ENCODE measurements at places on chromosomes 2 and 18.

- no peaks in the 10 kb centered on the region for H3K27me3 ChIP-seq
- peaks cover 13% of the 10 kb centered on the region for H3K4me1 ChIP-seq
- H3K36me3 ChIP-seq = no peaks in the 10 kb centered on the region
- no peak overlapping the region for H3K4me3 ChIP-seq
- no peak overlapping the region for H3K27ac ChIP-seq
- no peak for DNase-seq
These were observed 19.3 kb downstream of the UPP2 start for GRCh38 chr2:158120664-158121641.

- H3K27ac ChIP-seq = no peak overlapping the region
- H3K27me3 ChIP-seq = no peaks in the 10 kb centered on the region
- H3K4me3 ChIP-seq = no peak overlapping the region
- no peak for DNase-seq
These were observed 521.0 kb downstream of the ADCYAP1 start for GRCh38 chr18:1425679-1426078.

DNA sequence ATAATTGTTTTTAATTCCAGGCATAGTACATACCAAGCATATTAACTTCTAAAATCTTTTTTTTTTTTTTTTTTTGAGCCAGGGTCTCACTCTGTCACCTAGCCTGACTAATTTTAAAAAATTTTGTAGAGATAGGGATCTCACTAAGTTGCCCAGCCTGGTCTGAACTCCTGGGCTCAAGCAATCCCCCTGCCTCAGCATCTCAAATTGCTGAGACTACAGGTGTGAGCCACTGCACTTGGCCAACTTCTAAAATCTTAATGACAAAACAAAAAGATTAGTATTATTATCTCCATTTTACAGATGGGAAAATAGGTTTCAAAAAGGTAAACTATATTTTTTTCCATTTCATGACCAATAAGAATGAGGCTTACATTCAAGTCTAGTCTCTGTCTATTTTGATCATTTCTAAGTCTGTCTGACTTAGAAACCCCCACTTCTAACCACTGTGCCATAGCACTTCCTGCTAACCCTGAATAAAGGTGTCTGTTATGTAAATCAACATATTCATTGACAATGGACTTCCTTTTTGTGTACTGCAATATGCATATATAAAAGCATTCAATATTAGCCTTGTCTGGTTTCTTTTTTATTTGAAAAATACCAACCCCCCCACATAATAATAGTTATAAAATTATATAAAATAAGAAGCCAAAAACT lies 28.7 kb upstream of the ZEB2 start:
- peaks cover 33% of the 10 kb centered on the region for H3K4me1 ChIP-seq
- H3K4me3 ChIP-seq = no peak overlapping the region
- no peaks in the 10 kb centered on the region for H3K27me3 ChIP-seq
- H3K27ac ChIP-seq = no peak overlapping the region
- no peaks in the 10 kb centered on the region for H3K36me3 ChIP-seq

GRCh38 chr2:2581331-2582159 lies 250.5 kb upstream of the MYT1L start:
- no peak for DNase-seq
- no peak overlapping the region for H3K27ac ChIP-seq
- no peak overlapping the region for H3K4me3 ChIP-seq
- no peaks in the 10 kb centered on the region for H3K36me3 ChIP-seq
- H3K27me3 ChIP-seq = peaks cover 24% of the 10 kb centered on the region
- no peaks in the 10 kb centered on the region for H3K4me1 ChIP-seq

- H3K27ac ChIP-seq = peak overlapping the region; percentile 42
- DNase-seq = no peak
- H3K36me3 ChIP-seq = no peaks in the 10 kb centered on the region
- no peak overlapping the region for H3K4me3 ChIP-seq
- H3K27me3 ChIP-seq = no peaks in the 10 kb centered on the region
These were observed 180.3 kb downstream of the VAPA start for GRCh38 chr18:10094154-10094553.

- H3K27me3 ChIP-seq = no peaks in the 10 kb centered on the region
- no peaks in the 10 kb centered on the region for H3K36me3 ChIP-seq
These were observed 65.8 kb downstream of the FAM210A start for GRCh38 chr18:13660510-13660909.

DNA sequence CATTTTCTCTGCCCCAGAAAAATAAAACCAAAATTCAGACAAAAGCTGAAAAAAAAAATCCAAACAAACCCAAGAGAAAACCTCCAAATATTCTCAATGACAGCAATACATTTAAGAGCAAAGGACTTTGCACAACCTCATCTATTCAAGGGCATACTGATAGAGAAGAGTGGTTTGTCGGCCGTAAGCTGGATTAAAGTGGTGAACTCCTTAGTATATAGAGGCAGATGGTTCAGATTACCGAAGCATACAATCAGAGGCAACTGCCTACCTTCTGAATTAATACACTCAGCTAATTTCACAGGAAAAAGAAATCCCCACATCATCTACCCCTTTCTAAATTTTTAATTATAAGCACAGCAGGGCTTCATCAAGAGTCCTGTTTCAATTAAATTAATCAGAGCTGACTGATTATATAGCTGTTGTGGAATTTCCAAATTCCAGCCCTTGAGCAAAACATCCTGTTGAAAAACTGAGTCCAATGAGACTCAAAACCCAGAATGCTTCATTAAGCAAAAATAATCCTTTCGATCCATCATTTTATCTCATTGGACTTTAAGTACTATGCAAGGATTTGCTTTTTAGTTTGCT lies at the start of gene CPLX4:
Gene CPLX4 (minus strand): TSS at position 190 of the 591 bp plus-strand sequence. CDS start 187 bp downstream, at position 3.
- no peaks in the 10 kb centered on the region for H3K4me1 ChIP-seq
- H3K27me3 ChIP-seq = peaks cover 31% of the 10 kb centered on the region
- H3K27ac ChIP-seq = no peak within 1 kb of the TSS
- no peak within 1 kb of the TSS for H3K4me3 ChIP-seq
- DNase-seq = no peak

- no peaks in the 10 kb centered on the region for H3K36me3 ChIP-seq
- no peak overlapping the region for H3K27ac ChIP-seq
- DNase-seq = no peak
- H3K4me3 ChIP-seq = peak overlapping the region; percentile 65
- H3K4me1 ChIP-seq = peaks cover 41% of the 10 kb centered on the region
These were observed 622 bp downstream of the LRP2 start for GRCh38 chr2:169361706-169362117.

GRCh38 chr2:235160281-235160810 lies 208.5 kb downstream of the SH3BP4 start:
- no peak overlapping the region for H3K27ac ChIP-seq
- peaks cover 27% of the 10 kb centered on the region for H3K4me1 ChIP-seq
- peaks cover 5% of the 10 kb centered on the region for H3K27me3 ChIP-seq
- H3K36me3 ChIP-seq = peaks cover 2% of the 10 kb centered on the region
- no peak for DNase-seq
- no peak overlapping the region for H3K4me3 ChIP-seq

DNA sequence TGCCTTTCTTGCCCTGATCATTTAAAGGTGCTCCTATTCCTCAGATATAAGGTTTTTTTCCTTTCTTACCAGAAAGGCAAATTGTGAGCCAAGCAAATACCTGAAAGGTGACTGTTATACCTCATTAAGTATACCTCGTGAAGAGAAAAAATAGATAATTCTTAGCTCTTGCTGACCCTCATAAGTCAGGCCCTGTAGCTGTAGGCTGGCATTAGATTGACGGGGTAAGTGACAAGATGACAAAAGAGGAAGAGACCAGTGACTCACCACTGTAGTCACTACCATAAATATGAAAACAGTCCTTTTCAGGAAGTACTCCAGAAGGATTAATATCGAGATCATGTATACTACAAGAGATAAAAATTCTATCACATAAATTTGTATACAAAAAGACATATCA lies 104.6 kb downstream of the PTPN4 start:
- H3K4me1 ChIP-seq = peaks cover 9% of the 10 kb centered on the region
- H3K27ac ChIP-seq = no peak overlapping the region
- H3K4me3 ChIP-seq = no peak overlapping the region
- DNase-seq = no peak
- no peaks in the 10 kb centered on the region for H3K27me3 ChIP-seq
- H3K36me3 ChIP-seq = peaks cover 3% of the 10 kb centered on the region

DNA sequence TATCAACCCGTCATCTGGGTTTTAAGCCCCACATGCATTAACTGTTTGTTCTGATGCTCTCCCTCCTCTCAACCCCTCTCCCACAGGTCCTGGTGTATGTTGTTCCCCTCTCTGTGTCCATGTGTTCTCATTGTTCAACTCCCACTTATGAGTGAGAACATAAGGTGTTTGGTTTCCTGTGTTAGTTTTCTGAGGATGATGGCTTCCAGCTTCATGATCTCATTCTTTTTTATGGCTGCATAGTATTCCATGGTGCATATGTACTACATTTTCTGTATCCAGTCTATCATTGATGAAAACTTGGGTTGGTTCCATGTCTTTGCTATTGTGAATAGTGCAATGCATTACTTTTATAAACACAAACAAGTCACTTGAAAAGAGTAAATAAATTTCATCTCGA lies 7.0 kb upstream of the INPP1 start:
- no peaks in the 10 kb centered on the region for H3K27me3 ChIP-seq
- H3K36me3 ChIP-seq = no peaks in the 10 kb centered on the region
- H3K27ac ChIP-seq = no peak overlapping the region
- peaks cover 10% of the 10 kb centered on the region for H3K4me1 ChIP-seq
- no peak for DNase-seq
- no peak overlapping the region for H3K4me3 ChIP-seq

DNA sequence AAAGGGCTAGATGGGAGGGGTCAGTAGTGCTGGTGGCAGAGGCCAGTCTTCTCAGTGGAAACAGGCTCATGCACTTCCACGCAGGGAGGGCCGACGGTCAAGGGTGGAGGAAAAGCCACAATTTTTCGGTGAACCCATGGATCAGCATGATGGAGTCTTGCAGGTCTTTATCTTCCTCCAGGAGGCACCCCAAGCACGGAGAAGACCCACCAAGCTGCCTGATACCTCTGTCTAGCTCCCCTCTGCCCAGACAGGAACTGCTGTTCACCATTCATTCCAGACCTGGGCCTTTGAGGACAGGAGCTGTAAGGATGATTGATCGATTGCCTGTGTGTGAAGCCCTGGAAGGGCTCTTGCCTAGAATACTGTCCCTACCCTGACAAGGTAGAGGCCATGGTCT lies 2.8 kb upstream of the LRRFIP1 start:
- H3K27me3 ChIP-seq = no peaks in the 10 kb centered on the region
- DNase-seq = no peak
- H3K36me3 ChIP-seq = no peaks in the 10 kb centered on the region
- H3K27ac ChIP-seq = no peak overlapping the region
- H3K4me3 ChIP-seq = no peak overlapping the region

DNA sequence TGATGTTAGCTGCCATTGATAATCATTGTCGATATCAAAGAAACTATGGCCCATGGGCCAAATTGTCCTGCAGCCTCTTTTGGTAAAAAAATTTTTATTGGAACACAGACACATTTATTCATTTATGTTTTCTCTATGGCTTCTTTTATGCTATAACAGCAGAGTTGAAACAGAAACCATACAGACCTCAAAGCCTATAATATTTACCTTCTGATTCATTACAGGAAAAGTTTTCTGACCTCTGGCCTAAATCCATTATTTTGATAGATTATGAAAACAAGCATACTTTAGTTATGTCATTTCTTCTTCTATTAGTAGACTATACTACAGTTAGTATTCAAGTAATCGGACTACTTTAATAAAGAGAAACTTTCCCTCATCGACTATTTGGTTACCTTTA lies 349.7 kb upstream of the GALNT5 start:
- H3K27me3 ChIP-seq = no peaks in the 10 kb centered on the region
- H3K36me3 ChIP-seq = no peaks in the 10 kb centered on the region
- H3K27ac ChIP-seq = no peak overlapping the region
- no peak for DNase-seq
- peaks cover 8% of the 10 kb centered on the region for H3K4me1 ChIP-seq

GRCh38 chr2:51795248-51795888 lies 763.4 kb upstream of the NRXN1 start:
- no peaks in the 10 kb centered on the region for H3K27me3 ChIP-seq
- H3K36me3 ChIP-seq = no peaks in the 10 kb centered on the region
- no peak for DNase-seq
- H3K4me3 ChIP-seq = no peak overlapping the region
- H3K4me1 ChIP-seq = no peaks in the 10 kb centered on the region

GRCh38 chr2:30446602-30447148 lies 371 bp upstream of the LCLAT1 start:
- peak overlapping the region; percentile 90 for H3K4me3 ChIP-seq
- DNase-seq = no peak
- H3K27ac ChIP-seq = peak overlapping the region; percentile 91
- peaks cover 23% of the 10 kb centered on the region for H3K4me1 ChIP-seq

- H3K4me3 ChIP-seq = no peak overlapping the region
- no peaks in the 10 kb centered on the region for H3K36me3 ChIP-seq
- H3K4me1 ChIP-seq = peaks cover 19% of the 10 kb centered on the region
- no peak for DNase-seq
- H3K27me3 ChIP-seq = peaks cover 5% of the 10 kb centered on the region
These were observed 18.7 kb upstream of the DUSP2 start for GRCh38 chr2:96163768-96164429.

- no peaks in the 10 kb centered on the region for H3K36me3 ChIP-seq
- H3K27ac ChIP-seq = no peak overlapping the region
- no peak overlapping the region for H3K4me3 ChIP-seq
These were observed 55.0 kb downstream of the TMEM163 start for GRCh38 chr2:134663451-134664450.

- H3K4me3 ChIP-seq = no peak overlapping the region
- no peaks in the 10 kb centered on the region for H3K36me3 ChIP-seq
- H3K27me3 ChIP-seq = no peaks in the 10 kb centered on the region
These were observed 106.2 kb downstream of the CYRIA start for GRCh38 chr2:16559278-16560067.

DNA sequence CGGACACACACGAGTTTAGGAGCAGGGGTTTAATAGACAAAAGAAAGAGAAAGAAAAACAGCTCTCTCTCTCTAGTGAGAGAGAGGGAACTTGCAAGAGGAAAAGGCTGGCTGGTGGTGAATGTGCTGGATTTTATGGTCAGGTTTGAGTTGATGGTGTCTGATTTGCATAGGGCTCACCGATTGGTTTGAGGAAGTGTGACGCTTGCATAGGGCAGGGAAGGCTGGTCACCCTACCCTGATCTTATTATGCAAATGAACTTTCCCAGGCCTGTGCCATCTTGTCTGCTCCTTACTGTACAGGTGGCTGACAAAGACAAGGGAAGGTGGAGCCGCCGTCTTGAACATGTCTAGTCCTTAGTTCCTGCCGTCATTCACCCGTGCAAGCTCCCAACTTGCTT lies 408.9 kb downstream of the RIT2 start:
- H3K27ac ChIP-seq = peak overlapping the region; percentile 59
- H3K4me3 ChIP-seq = no peak overlapping the region
- peaks cover 3% of the 10 kb centered on the region for H3K27me3 ChIP-seq
- no peak for DNase-seq

DNA sequence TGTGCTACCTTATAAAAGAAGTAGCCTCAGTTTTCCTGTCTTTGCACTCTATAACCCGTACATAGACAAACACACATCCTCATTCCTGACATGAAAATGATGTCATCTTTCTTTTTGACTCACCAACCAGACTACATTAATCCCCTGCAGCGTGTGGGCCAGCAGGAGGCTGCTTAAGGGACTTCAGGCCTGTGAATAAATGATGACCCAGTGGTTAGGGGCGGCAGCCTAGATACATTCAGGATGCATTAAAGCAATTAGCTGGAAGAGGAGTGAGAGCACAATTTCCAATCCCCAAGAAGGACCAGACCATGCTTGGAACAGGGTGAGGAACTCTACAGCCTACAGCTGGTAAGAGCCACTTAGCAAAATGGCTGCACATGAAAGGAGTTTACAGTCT lies 57.3 kb upstream of the KLF7 start:
- no peak overlapping the region for H3K27ac ChIP-seq
- H3K36me3 ChIP-seq = no peaks in the 10 kb centered on the region
- DNase-seq = no peak
- H3K4me1 ChIP-seq = peaks cover 42% of the 10 kb centered on the region
- no peaks in the 10 kb centered on the region for H3K27me3 ChIP-seq
